Effector CD8-positive, alpha-beta T cell (primary cell): ENCODE measurements at places on chromosomes 4 and X.

DNA sequence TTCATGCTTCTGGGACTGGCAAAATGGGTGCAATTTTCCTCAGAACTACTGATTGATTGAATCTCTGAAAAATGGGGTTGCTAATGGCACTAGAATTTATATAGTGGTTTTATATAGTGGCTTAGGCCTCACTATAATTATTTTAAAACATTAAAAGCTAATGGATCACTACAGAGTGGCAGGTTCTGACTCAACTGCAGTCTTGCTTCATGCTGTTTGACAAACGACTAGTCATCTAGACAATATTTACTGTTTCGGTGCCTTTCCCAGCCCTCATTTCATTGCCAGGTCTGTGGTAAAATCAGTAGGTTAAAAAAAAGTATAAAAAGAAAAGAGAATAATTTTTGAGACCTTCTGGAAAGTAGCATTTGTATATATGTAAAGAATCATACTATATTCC lies 352.8 kb upstream of the ATOH1 start:
- no peak for DNase-seq

GRCh38 chr4:62075521-62075920 lies 875.4 kb downstream of the ADGRL3 start:
- DNase-seq, result no peak

GRCh38 chr4:20592013-20592412 lies 108.2 kb upstream of the PACRGL start:
- DNase-seq, result no peak

- no peak for DNase-seq
These were observed 22.6 kb upstream of the CLCN4 start for GRCh38 chrX:10133980-10134676.

DNA sequence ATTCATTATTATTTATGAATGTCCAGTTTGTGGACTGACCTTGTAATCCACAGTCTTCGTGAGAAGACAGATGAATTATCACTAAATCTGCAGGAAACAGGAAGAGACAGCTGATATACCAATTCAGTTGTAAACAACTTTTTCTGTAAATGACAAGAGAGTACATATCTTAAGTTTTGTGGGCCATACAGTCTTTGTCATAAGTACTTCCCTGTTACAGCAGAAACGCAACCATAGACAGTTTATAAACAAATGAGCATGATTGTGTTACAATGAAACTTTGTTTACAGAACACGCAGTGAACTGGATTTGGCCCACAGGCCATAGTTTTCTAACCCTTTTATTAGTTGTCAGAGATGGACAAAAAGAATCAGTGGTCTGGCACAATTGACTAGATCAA lies 443.4 kb downstream of the PDGFC start:
- no peak for DNase-seq

DNA sequence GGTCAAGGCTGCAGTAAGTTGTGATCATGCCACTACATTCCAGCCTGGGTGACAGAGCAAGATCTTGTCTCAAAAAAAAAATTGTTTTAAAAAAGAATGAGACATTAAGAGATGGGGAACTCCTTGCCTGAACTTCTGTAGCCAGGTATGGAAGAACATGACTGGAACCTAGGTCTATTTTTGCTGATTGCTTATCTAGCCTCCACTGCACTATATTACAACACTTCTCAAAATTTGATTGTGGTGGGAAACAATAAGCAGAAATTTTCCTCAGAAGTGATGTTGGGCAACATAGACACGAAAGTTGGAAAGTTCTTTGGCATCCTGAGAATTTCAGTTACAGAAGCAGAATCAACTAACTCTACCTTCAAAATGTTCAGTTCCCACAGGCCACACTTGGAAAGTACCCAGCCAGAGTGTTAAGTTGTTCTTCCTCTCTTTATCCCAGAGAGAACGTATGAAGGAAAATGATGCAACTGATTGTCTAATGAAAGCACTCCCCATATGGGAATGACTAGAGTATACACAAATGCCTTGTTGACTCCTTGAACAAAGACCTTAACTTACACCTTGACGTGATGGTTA lies 50.0 kb downstream of the LUZP4 start:
- no peak for DNase-seq
